ENCODE measurements at places on chromosomes 16 and 17. TPM values are rescaled to one million over a fixed set of nuclear protein-coding genes. Genes with fewer than 3 reads are reported as not detected.

Gene TSR1
- 60.6 TPM for total RNA-seq

Gene AANAT
- not detected for total RNA-seq

Gene PRAC2
- not detected for total RNA-seq

Gene ADGRG3
- not detected for total RNA-seq

Gene ABCA3
- total RNA-seq = 5.3 TPM

Gene NKD1
- under 0.01 TPM for total RNA-seq

Gene TP53TG3F
- not detected for total RNA-seq

Gene IKZF3
- not detected for total RNA-seq

Gene PRSS21
- total RNA-seq = not detected

Gene ZSCAN10
- total RNA-seq = not detected

Gene MYLK3
- total RNA-seq = 0.32 TPM

Gene ABCA8
- total RNA-seq = 80.8 TPM

Gene NUPR1
- 5.4 TPM for total RNA-seq

Gene PPM1D
- total RNA-seq = 11.0 TPM

Gene PDILT
- total RNA-seq = not detected

Gene RASL10B
- total RNA-seq = 7.4 TPM

All from smooth muscle cell of the umbilical artery (primary cell).